ENCODE measurements at places on chromosomes 2 and 18.
A peak's percentile ranks its signal among the peaks of the same experiment; 100 is the strongest.

- no peak overlapping the region for H3K27ac ChIP-seq
- no peaks in the 10 kb centered on the region for H3K36me3 ChIP-seq
- DNase-seq = no peak
- no peaks in the 10 kb centered on the region for H3K4me1 ChIP-seq
- no peaks in the 10 kb centered on the region for H3K27me3 ChIP-seq
Observed at GRCh38 chr2:140747665-140748064, 1383.2 kb downstream of the LRP1B start.

DNA sequence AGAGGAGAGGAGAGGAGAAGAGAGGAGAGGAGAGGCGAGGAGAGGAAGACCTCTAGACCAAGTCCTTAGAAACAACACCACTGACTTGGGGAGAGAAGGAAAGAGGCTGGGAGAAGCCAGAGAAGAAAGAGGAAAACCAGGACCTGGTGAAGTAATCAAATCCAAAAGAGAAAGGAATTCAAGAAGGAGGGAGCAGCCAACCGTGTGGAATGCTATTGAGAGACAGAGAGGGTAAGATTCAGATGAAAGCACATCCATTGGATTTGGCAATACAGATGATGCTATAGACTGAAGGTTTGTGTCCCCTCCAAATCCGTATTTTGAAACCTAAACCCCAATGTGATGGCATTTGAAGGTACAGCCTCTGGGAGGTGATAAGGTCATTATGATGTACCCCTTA lies 50.7 kb downstream of the GALNT14 start:
- no peaks in the 10 kb centered on the region for H3K36me3 ChIP-seq
- DNase-seq = no peak
- H3K27ac ChIP-seq = no peak overlapping the region
- H3K4me1 ChIP-seq = no peaks in the 10 kb centered on the region

GRCh38 chr18:10892786-10893185 lies 256.6 kb downstream of the PIEZO2 start:
- no peak for DNase-seq
- no peak overlapping the region for H3K4me3 ChIP-seq
- H3K36me3 ChIP-seq = no peaks in the 10 kb centered on the region
- H3K4me1 ChIP-seq = no peaks in the 10 kb centered on the region

DNA sequence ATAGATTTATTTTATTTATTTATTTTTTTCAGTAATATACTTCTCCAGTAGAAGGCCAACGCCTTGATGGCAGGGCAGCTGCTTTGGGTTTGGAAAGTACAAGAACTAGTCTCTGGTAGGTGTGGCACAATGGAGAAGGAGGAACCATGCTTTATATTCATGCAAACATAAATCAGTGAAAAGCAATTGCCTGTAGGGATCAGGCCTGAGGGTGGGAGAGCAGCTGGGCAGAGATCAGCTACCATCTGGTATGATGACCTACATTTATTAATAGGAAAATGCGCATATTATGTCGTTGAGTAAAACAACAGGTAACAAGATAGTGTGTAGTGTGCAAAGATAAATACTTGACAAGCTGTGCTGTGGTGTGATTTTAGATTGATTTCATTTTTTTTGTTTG lies 120.4 kb upstream of the TLK1 start:
- no peaks in the 10 kb centered on the region for H3K4me1 ChIP-seq
- no peaks in the 10 kb centered on the region for H3K36me3 ChIP-seq
- no peaks in the 10 kb centered on the region for H3K27me3 ChIP-seq
- no peak overlapping the region for H3K27ac ChIP-seq
- no peak overlapping the region for H3K4me3 ChIP-seq

DNA sequence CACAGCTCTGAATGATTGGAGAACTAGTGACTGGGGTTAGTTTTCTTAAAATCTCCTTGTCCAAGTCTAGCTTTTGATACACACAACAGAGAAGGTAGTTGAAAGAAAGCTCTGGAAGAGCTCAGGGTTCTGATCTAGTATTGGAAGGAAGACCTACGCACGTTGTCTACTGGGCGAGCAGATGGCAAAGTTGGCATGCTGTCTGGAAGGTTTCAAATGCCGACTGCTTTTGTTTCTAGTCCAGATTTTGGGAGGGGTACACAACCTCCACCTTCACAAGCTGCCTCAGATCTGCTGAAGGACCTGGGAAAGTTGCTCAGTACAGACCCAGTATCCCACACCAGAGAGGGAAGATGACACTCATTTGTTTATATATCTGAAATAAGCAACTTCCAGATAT lies 507.3 kb downstream of the RNF144A start:
- H3K27ac ChIP-seq = no peak overlapping the region
- no peak for DNase-seq
- no peaks in the 10 kb centered on the region for H3K36me3 ChIP-seq

DNA sequence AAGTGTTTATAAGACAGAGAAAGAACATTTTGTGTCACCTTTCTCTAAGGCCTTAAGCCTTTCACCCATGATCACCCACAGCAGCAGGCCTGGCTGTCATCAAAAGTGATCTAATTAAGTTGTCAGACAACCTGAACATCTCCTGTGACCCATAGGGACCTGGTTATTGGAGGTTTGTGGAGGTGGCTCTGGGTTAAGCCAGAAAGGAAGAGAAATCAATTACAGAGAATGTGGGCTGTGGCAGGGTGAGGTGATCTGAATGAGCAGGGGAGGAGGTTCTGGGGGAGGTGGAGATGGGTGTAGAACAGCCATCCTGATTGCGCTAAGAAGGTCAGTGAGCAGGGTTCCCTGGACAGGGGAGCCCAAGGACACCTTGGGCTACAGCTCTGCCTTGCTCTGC lies 170.8 kb downstream of the FSHR start:
- no peaks in the 10 kb centered on the region for H3K36me3 ChIP-seq
- no peaks in the 10 kb centered on the region for H3K4me1 ChIP-seq
- DNase-seq = no peak
- H3K4me3 ChIP-seq = no peak overlapping the region
- H3K27ac ChIP-seq = no peak overlapping the region

DNA sequence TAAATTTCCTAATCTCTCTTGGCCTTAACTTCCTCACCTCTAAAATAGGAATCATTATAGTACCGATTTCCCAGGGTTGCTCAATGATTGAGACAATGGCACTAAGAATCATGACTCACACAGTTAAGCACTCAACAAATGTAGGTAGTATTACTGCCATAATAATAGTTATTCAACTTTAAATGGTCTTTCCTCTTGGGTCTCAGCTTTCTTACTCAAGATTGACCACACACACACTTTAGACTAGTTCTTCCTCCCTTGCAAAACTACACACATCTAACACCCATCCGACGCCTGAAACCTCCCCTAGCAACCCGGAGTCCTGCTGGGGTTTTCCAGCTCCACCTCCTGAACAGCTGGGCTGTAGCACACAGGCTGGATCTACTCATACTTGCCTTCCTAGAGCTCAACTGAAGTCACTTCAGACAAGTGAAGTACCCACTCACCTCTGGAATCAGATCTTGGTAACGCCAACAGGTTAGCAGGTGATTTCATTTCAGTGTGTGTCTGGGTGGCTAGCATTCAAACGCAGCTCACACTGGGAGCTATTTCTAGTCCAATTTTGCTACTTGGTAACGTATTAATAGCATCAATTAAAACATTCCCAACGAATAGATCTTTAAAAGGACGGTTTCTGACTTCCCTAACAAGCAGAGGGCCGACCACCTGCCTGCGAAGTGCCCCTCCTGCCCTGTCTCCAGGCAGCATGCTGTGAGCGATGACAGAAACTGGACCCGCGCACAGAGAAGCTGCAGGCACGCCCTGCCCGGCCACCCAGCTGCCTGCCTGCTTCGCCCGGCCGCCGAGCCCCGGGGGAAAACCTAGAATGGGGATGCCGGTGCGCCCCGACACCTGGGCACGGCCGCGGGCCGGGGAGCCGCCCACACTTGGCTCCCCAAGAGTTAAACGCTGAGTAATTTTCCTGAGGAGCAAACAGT lies 1.1 kb downstream of the UXS1 start:
- DNase-seq = peak; percentile 87
- H3K27ac ChIP-seq = peak overlapping the region; percentile 87
- no peaks in the 10 kb centered on the region for H3K27me3 ChIP-seq
- H3K36me3 ChIP-seq = no peaks in the 10 kb centered on the region

DNA sequence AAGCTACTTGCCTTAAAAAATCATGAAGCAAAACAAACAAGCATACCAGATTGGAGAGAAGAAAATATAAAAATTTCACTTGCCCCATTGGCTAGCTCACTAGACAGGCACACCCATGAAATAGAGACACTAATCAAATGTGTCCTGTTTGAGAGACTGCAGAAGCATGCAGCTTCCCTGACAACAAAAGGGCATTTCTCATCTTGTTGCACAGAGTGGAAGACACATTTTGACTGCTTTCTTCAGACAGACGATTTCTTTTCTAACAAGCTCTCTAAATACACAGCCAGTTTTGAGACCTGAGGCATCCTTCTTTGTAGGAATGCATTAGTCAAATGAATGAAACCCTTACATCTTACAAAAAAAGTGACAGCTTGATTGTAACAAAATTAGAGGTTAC lies 1558.6 kb upstream of the NXPH2 start:
- no peaks in the 10 kb centered on the region for H3K27me3 ChIP-seq
- no peaks in the 10 kb centered on the region for H3K4me1 ChIP-seq
- H3K36me3 ChIP-seq = no peaks in the 10 kb centered on the region
- no peak overlapping the region for H3K27ac ChIP-seq
- H3K4me3 ChIP-seq = no peak overlapping the region

- no peaks in the 10 kb centered on the region for H3K36me3 ChIP-seq
- H3K27ac ChIP-seq = peak overlapping the region; percentile 44
- no peaks in the 10 kb centered on the region for H3K27me3 ChIP-seq
- H3K4me3 ChIP-seq = peak overlapping the region; percentile 92
- no peak for DNase-seq
Observed at GRCh38 chr2:174683392-174683759, 80.9 kb downstream of the CHRNA1 start.

- H3K4me3 ChIP-seq = no peak overlapping the region
- no peaks in the 10 kb centered on the region for H3K4me1 ChIP-seq
- no peaks in the 10 kb centered on the region for H3K27me3 ChIP-seq
- H3K36me3 ChIP-seq = peaks cover 8% of the 10 kb centered on the region
- no peak overlapping the region for H3K27ac ChIP-seq
Observed at GRCh38 chr18:2555895-2556294, 15.4 kb downstream of the METTL4 start.

GRCh38 chr2:104028061-104028460 lies 825.9 kb upstream of the POU3F3 start:
- no peaks in the 10 kb centered on the region for H3K4me1 ChIP-seq
- H3K4me3 ChIP-seq = no peak overlapping the region
- no peak for DNase-seq
- H3K36me3 ChIP-seq = no peaks in the 10 kb centered on the region
- no peaks in the 10 kb centered on the region for H3K27me3 ChIP-seq

GRCh38 chr2:160282063-160282580 lies 82.0 kb upstream of the ITGB6 start:
- no peak overlapping the region for H3K4me3 ChIP-seq
- no peaks in the 10 kb centered on the region for H3K27me3 ChIP-seq
- H3K4me1 ChIP-seq = peaks cover 32% of the 10 kb centered on the region
- peaks cover 78% of the 10 kb centered on the region for H3K36me3 ChIP-seq

DNA sequence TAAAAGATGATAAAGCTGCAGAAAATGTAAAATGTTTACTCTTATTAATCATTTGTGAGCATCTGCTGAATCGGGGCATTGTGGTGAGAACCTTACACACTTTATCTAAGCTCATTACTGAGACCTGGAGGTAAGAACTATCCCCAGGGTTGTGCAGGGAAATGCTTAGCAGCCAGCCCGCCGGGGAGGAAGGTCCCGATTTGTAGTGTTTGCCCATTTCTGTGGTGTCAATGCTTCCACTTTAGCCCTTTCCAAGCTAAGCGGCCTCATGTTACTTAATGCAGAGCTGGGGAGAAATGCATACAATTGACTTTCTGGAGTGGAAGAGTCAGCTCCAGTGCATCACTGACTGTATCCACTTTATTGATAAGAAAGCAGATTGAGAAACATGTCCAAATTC lies 20.8 kb upstream of the KCNK3 start:
- H3K27me3 ChIP-seq = peaks cover 7% of the 10 kb centered on the region
- H3K36me3 ChIP-seq = no peaks in the 10 kb centered on the region
- DNase-seq = no peak
- no peak overlapping the region for H3K27ac ChIP-seq
- H3K4me1 ChIP-seq = no peaks in the 10 kb centered on the region
- H3K4me3 ChIP-seq = no peak overlapping the region

GRCh38 chr2:160322320-160322719 lies 122.2 kb upstream of the ITGB6 start:
- no peak for DNase-seq
- no peaks in the 10 kb centered on the region for H3K27me3 ChIP-seq
- H3K27ac ChIP-seq = no peak overlapping the region
- H3K4me1 ChIP-seq = peaks cover 80% of the 10 kb centered on the region

GRCh38 chr2:239307921-239308613 lies 92.8 kb downstream of the HDAC4 start:
- peak overlapping the region; percentile 38 for H3K4me3 ChIP-seq
- no peaks in the 10 kb centered on the region for H3K36me3 ChIP-seq
- peaks cover 93% of the 10 kb centered on the region for H3K4me1 ChIP-seq
- H3K27ac ChIP-seq = peak overlapping the region; percentile 73
- no peaks in the 10 kb centered on the region for H3K27me3 ChIP-seq
- no peak for DNase-seq
